ENCODE measurements at places on chromosomes 3 and 15.
A peak's percentile ranks its signal among the peaks of the same experiment; 100 is the strongest.

DNA sequence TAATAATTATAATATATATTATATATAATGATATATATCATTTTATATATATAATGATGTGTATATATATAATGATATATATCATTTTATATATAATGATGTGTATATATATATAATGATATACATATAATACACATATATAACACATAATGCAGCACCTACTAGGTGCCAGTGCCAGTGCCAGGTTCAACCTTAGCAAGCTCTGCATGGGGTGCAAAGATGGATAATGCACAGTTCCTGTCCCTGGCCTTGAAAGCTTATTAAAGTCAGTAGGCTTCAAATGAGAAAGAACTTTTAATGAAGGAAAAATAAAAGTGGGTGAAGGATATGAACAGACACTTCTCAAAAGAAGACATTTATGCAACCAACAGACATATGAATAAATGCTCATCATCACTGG lies 192.7 kb upstream of the SLC2A2 start:
- DNase-seq: no peak

GRCh38 chr3:154819491-154819890 lies 260.6 kb upstream of the MME start:
- no peak for DNase-seq

DNA sequence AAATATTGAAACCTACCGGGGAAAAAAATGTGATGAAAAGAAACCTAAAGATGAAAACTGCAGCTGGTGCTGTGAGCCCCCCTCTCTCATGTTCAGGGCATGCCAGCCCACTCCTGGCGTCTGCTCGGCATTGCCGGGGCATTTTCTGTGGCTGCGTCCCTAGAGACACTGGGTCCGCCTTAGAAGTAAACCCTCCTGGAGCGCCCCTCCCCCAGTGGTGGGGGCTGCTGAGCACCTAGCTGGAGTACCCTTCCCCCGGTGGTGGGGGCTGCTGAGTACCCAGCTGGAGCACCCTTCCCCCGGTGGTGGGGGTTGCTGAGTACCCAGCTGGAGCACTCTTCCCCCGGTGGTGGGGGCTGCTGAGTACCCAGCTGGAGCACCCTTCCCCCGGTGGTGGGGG lies 24.5 kb upstream of the GABRA5 start:
- DNase-seq: no peak

DNA sequence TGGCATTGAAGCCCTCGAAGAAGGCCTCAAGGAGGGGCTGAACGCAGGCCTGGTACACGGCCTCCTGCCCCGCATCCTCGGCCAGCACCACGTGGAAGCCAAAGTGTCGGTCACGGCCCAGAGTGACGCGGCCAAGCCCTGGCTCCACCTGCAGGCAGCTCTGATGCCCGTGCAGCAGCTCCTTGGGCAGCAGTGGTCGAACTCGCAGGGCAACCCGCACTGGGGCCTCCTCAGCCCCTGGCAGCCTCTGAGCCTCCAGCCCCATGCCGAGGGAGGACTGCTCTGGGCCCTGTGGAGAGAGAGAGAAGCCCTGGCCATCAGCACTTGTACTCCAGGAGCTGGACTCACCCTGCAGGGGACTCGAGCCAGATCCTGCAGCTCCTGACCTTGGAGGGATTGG lies 2.6 kb downstream of the KIF7 start:
- no peak for DNase-seq

DNA sequence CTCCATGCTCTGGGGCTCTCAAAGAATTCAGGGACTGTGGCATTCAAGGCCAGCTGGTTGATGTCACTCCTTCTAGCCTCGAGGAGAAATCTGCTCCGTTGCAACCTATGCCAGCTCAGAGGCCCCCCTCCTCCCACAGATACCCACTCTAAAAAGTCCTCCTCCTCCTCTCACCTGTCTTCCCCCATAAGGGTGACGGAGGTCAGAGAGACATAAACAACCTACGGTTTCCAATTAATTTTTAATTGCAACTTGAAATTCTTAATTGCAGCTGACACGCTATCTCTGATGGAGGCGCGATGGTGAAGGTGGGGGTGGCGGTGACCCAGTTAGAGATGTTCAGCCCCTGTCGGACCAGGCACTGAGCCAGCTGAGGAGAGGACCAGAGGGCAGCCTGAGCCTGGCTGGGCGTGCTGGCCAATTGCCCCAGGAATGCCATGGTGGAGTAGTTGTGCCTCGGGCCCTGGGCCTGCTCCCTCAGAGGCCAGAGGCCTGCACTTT lies 43.2 kb upstream of the INSYN1 start:
- DNase-seq: no peak

- DNase-seq: no peak
Observed at GRCh38 chr3:143014921-143015320, 13.6 kb downstream of the U2SURP start.

- no peak for DNase-seq
Observed at GRCh38 chr3:23735535-23736326, 70.0 kb upstream of the UBE2E1 start.

DNA sequence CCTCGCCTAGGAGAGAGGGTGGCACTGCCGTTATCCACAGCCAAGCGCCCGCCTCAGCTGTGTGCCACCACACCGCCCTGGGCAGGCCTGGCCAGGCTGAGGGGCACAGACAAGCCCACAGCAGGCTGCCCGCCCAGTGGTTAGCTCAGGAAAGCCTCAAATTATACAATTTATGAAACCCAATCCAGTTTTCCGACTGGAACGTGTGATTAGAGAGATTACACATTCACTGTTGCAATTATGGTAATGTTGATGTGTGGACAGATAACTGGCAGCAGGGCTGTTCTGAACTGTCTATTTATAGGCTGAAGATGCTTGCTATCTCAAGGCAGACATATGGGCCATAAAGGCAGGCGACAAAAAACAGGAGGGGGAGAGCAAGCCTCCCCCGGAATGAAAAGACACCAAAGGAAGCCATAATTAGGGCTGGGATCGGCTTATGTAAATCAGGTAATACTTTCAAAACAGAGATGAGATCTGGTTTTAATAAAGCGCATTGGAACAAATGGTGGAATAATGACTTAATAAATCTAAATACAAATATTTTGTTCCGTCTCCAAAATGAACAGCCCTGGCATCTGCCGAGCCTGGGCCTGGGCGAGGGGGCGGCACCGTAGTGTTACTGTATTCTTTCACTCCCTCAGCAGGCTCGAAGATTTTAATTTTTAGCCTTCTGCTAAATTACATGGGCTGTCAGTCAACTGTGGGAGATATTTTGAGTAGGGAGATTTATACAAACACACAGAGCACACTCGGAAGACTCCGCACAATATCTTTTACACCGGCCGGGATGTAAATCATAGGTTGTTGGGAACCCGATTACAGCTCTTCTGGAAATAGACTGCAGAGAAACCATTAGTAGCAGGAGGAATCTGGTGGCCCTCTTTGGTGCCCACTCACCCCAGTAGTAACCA lies 103.1 kb upstream of the TLE3 start:
- no peak for DNase-seq

DNA sequence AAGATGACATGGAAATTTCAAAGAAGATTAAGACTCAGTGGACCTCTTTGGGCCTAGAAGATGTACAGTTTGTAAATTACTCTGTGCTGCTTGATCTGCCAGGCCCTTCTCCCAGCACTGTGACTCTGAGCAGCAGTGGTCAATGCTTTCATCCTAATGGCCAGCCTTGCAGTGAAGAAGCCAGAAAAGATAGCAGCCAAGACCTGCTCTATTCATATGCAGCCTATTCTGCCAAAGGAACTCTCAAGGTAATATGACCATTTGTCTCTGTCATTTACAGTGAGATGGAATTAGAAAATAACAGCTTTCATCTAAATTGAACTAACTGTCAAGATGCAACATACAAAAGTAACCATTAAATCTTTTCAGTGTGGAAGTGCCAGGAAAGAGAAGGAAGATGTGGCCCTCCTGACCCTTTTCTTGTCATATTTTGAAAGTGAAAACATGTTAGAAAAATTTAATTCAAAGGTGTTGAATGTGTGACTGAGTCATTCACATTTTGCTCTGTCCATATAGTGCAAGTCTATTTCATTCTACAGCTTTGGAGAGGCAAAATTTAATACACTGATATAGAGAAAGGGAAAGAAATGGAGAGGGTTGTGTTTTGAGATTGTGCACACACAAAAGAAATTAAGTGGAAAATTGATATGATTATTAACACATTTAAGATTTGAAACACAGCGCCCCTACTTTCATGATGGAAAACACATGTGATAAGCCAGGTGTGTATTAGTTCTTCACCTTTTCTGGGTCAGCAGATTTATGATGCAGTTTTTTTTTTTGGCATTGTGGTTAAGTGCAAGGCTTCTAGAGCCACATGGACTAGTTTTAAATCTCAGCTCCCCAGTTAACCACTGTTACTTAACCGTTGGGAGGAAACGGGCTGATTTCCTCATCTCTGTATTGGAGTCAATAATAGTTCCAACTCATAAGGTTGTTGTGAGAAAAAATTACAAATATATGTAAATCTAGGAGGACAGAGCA lies 375.1 kb downstream of the NAALADL2 start:
- DNase-seq: no peak

GRCh38 chr15:83846847-83847246 lies 192.9 kb downstream of the ADAMTSL3 start:
- no peak for DNase-seq

DNA sequence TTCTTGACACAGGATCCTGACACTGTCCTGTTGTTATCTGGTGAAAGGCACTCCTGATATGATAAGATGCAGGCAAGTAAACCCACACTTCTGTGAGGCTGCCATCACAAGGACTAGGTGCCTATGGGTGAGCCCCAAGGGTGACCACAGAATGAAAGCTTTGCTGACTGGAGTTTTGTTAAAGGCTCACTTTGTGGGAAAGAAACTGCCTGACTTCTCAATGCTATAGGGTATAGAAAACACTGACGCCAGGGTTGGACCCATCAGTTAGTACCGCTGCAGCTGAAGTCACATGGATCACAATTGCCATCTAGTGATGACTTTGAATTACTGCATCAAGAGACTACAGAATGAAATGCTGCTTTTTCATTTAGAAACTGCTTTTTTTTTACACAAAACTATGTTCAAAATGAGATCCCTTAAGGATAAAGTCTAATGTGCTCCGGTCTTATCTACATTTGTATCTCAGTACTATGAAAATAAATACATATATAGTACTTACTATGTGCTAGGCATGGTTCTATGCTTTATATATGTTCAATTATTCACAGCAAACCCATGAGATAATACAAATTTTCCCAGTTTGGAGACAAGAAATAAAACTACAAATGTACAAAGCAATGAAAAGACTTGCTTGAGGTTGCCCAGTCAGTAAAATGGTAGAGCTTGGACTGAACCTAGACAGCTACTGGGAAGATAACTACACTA lies 64.2 kb upstream of the CMSS1 start:
- DNase-seq: peak; percentile 51

Measured in activated CD4-positive, alpha-beta T cell treated with anti-CD3 and anti-CD28 coated beads, Interleukin-2, Interleukin-6, amounts not matched to agents 100 ng/mL and 50 ng/mL, durations not matched to agents 16 hours and 8 hours (primary cell).